ENCODE measurements at places on chromosomes 5 and 9. TPM values are rescaled to one million over a fixed set of nuclear protein-coding genes. Genes with fewer than 3 reads are reported as not detected.
A peak's percentile ranks its signal among the peaks of the same experiment; 100 is the strongest.

- DNase-seq: no peak
Observed at GRCh38 chr9:110041452-110041851, 166.5 kb downstream of the C9orf152 start.

GRCh38 chr9:122126331-122127261 lies 33.0 kb downstream of the NDUFA8 start:
- DNase-seq: peak; percentile 26

GRCh38 chr5:111758284-111758628 lies 1.3 kb upstream of the NREP start:
- no peak for DNase-seq

Gene ARHGEF37
- total RNA-seq: 10.2 TPM

Gene PRR16
- total RNA-seq: 0.35 TPM

Gene OR1Q1
- total RNA-seq: not detected

- DNase-seq: no peak
Observed at GRCh38 chr5:22344000-22344399, 509.1 kb downstream of the CDH12 start.

Gene RNF183
- 0.80 TPM for total RNA-seq

All from renal cortical epithelial cell (primary cell).